ENCODE measurements at places on chromosomes 6 and 20.
A peak's percentile ranks its signal among the peaks of the same experiment; 100 is the strongest.

- DNase-seq: no peak
Observed at GRCh38 chr20:57600320-57601210, 19.7 kb downstream of the ZBP1 start.

DNA sequence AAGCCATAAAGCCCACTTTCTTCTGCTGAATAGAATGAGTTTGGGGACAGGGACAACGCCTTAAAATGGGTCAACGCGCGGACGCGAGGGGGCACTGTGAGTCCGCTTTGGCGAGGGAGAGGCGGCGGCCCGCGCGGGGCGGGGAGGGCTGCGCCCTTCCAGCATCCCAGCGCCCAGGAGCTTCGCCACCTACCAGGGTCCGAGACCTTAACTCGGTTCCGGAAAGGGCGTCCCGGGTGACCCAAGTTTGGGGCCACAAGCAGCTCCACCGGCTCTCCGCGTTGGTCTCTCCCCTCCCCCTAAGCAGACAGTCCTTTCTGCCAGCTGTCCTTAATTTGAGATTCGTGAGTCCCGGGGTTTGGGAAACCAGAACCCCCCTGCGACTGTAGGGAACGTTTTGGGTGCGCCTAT is 1.8 kb upstream of the SAMD5 start:
- DNase-seq: peak; percentile 33

DNA sequence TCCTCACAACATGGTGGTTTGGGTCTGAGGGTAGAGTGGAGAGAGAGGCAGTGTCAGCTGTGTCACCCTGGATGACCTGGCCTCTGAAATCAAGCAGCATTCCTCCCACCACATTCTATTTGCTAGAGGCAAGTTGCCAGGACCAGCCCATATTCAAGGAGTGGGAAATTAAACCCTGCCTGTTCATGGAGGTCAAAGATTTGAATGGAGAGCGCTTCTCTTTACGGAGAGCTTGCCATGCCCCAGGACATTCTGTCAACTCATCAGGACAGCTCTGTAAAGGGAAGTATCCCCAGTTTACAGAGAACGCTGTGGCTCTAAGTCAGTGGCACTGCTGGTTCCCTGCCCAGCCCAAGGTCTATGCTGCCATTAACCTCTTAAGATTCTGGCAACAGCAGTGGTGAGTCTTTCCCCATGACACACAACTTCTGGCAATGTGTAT is 90.0 kb upstream of the INSM1 start:
- DNase-seq: no peak

GRCh38 chr6:169098116-169098515 is 155.5 kb downstream of the THBS2 start:
- no peak for DNase-seq

- no peak for DNase-seq
Observed at GRCh38 chr6:140271759-140272377, 897.4 kb upstream of the CITED2 start.

DNA sequence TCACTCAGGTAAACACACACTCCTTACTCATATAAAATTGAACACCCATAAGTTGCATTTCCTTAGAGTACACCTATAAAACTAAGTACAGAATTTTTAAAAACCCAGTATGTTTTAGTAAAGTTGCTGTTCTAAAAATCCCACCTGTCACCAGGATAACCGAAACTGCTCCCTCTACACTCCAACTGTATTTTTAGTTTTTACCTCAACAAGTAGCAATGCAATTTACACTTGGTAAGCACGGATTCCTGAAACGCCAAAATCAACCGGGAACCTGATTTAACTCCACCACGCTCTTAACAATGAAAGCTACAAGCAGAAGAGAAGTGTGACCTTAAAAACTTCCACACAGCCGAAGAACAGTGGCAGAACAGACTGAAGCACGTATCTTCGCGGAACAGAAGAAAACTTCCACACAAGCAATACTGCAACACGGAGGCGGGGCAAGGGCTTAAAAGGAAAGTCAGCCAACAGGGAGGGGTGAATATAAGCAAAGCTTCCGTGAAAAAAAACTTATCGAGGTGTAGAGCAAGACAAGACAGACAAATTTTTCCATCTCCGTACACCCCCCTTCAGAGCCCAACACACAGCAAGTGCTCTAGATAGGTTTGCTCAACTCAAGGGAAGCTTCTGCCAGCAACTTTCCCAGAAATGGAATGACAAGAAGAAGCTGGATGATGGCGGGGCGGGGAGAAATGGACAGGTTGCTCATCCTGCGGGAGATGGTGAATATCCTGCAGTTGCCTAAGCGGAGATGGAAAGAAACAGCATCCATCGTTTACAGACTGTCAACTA is 1.4 kb downstream of the STAU1 start:
- peak; percentile 4 for DNase-seq

- DNase-seq: no peak
Observed at GRCh38 chr6:140980265-140980887, 1152.3 kb upstream of the GJE1 start.

- DNase-seq: no peak
Observed at GRCh38 chr6:56093776-56094175, 153.6 kb downstream of the COL21A1 start.

- DNase-seq: no peak
Observed at GRCh38 chr6:89146718-89147700, 1.2 kb downstream of the PM20D2 start.

DNA sequence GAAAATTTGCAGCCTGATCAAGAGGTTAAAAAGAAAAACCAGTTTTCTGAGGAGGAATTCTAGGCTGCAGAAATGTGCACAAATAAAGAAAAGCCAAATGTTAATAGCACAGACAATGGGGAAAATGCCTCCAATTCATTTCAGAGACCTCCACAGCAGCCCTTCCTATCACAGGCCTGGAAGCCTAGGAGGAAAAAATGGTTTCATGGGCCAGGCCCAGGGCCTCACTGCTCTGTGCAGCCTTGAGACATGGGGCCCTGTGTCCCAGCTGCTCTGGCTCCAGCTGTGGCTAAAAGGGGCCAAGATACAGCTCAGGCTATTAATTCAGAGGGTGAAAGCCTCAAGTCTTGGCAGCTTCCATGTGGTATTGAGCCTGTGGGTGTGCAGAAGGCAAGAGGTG is 18.9 kb downstream of the AHI1 start:
- no peak for DNase-seq

GRCh38 chr6:14288910-14289309 is 171.3 kb downstream of the CD83 start:
- DNase-seq: no peak

GRCh38 chr6:107140581-107140980 is 25.3 kb upstream of the BEND3 start:
- no peak for DNase-seq

DNA sequence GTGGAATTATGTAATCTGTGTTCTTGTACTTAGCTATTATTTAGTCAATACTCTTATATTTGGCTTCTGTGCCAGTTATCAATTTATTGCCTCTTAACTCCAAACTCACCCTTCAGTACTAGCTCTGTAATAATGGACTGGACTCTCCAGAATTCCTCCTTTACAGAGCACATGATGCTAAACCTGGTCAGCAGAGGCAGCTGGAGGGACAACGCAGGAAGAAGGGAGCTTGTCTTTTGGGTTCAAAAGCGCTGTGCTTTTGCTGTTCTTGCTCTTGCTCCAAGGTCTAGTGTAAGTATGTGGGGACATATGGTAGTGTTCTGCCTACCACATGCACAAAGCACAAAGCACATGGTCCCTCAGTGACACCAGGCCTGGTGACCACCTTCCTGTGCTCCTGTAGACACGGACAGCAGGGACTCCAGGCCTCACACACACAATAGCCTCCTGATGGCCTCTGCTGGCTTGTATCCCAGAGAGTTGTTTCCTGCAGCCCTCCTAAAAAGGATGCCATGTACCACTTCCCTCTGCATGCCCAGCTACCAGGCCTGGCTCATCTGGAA is 46.1 kb downstream of the CHD6 start:
- no peak for DNase-seq

DNA sequence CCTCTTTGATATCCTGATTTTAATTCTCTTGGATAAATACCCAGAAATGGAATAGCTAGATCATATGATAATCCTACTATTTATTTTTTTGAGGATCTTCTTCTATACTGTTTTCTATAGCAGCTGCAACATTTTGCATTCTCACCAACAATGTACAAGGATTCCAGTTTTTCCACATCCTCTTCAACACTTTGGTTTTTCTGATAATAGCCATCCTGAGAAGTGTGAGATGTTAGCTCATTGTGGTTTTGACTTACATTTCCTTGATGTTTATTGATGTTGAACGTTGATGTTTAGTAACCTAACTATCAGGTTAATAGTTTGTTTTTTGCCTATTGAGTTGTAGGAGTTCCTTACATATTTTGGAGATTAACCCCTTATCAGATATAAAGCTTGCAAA is 217.3 kb downstream of the LRFN2 start:
- no peak for DNase-seq

Data from substantia nigra (tissue), 51 donors.